ENCODE measurements at places on chromosomes 1 and 21.

DNA sequence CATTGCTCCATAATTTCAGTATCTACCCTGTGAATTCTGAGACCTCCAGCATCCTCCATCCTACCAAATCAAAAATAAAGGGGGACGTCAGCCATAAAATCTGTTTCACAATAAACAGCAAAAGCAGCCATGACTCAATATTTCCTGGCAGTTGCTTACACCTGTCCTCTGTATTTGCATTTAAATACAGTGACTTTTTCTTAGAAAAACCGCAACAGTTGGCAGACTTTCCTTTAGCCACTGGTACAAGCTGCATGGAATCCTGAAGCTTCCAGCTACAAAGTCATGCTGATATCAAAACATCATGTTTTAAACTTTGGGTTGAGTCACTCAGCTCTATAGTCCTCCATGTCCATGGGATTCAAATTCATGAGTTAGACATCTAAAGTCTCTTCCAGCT is 278.0 kb upstream of the KAZN start:
- no peak for DNase-seq

GRCh38 chr21:28769683-28770082 is 223.0 kb downstream of the LTN1 start:
- no peak for DNase-seq

GRCh38 chr1:95407131-95407885 is 173.3 kb downstream of the RWDD3 start:
- DNase-seq, result no peak

DNA sequence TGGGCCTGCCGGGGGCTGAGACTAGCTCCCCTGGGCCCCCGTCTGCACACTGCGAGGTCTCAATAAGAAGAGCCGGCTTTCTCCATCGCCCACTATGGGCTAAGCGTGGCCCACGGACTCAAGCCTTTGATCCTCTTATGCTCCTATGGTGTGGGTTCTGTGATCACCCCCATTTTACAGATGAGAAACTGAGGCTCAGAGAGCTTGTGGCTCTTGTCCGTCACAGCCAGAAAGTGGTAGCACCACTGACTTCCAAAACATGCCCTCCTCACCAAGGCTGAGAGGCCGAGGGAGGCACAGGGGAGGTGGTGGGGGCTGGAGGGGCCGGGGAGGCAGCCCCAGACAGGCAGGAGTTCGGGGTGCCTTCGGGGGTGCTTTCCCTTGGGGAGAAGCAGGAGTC is 39.0 kb upstream of the CASZ1 start:
- no peak for DNase-seq

GRCh38 chr21:31289702-31290101 is 54.4 kb downstream of the TIAM1 start:
- no peak for DNase-seq

GRCh38 chr1:49102752-49103151 is 326.1 kb upstream of the BEND5 start:
- DNase-seq, result no peak

DNA sequence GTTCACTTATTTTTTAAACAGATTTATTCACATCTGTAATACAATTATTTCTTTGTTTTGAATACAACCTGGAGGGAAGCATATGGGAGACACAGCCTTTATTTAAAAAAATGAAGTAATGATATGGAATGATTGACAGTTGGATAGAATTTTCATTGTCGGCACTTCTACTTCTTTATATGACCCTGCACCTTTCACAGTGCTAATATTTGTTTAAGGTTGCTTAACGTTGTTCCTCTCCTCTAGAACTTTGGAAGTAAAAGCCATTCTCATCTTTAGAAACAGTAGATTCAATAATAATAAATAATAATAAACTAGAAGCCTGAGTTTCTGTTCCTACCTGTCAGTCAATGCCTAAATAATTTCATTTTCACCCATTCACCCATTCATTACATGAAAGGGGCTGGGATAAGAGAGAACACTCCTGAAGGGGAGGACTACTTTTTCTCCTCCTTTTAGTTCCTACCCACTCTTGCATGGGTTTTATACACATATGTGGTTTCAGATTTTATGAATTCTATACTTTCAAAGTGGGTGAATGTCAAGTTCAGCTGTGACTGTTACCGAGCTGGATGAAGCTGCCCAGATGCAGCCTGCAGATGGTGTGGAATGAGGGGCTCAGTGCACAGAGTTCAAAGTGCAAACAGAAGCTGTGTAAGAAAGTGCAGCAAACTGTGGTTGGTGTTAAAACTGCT is 9.4 kb downstream of the RUNX1 start:
- DNase-seq, result no peak

DNA sequence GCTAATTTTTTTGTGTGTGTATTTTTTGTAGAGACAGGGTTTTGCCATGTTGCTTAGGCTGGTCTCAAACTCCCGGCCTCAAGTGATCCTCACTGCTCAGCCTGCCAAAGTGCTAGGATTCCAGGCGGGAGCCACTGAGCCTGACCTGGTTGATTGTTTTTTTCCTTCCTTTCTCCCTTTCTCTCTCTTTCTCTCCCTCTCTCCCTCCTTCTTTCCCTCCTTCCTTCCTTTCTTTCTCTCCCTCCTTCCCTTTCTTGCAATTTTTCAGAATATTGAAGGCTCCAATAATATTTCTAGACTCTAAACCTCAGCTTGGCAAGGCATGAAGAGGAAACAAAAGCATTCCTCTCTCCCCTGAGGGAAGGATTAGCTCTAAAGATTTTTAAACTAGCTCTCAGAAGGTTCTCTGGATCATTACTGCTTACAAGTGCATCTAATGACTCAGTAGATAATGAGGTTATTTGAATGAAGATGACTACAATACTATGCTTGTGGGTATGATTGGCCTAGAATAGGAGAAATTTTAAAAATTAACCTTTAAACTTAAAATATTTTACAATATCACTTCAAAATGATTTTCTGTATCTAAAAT is 68.5 kb upstream of the GADD45A start:
- no peak for DNase-seq

DNA sequence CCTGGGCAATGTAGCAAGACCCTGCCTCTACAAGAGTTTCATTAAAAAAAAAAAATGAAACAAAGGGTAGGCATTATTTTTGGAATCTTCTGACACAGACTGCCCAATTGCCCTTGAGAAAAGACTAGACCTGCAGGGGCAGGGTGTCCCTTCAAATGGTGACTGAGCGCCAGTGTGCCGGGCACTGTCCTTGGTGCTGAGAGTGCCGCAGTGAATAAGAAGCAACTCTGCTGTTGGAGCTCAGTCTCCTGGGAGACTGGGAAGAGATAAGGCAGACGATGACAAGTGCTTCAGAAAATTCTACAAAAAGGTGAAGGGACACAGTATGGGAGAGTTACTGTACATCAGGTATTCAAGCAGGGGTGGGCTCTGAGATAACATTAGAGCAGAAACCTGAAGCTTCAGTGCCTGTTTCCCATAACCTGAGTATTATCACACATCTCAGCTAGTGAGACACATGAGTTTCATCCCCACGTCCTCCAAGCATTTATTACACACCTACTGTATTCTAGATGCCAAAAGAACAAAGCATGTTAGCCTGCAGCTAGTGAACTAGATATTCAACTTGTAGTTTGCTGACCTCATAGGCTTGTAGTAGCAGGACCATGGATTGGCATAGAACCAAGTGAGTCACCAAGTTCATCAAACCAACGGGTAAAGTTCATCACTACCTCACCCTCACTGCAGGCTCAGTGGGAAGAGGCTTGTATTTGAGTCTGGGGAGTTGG is 18.4 kb upstream of the RPL11 start:
- no peak for DNase-seq

Measured in activated T-cell treated with anti-CD3 and anti-CD28 coated beads for 4 hours (primary cell).